ENCODE measurements at places on chromosomes 16 and 17. TPM values are rescaled to one million over a fixed set of nuclear protein-coding genes. Genes with fewer than 3 reads are reported as not detected.

Gene SLC13A2
- total RNA-seq, result not detected

Gene TSR3
- 75.9 TPM for total RNA-seq

Gene DNAH9
- not detected for total RNA-seq

Gene OTOP3
- total RNA-seq, result not detected

Gene TNFRSF17
- not detected for total RNA-seq
